ENCODE measurements at places on chromosomes 2 and 18. TPM values are rescaled to one million over a fixed set of nuclear protein-coding genes. Genes with fewer than 3 reads are reported as not detected.

Gene KCNG2
- total RNA-seq: not detected

Gene CDK15
- 0.91 TPM for total RNA-seq

Gene PPM1B
- 75.2 TPM for total RNA-seq

Gene DAW1
- total RNA-seq: 0.26 TPM

Gene LOXL3
- total RNA-seq: 7.1 TPM

Gene CHN1
- 32.3 TPM for total RNA-seq

Gene RAB27B
- 2.5 TPM for total RNA-seq

Gene INHBB
- total RNA-seq: 13.9 TPM

Gene APCDD1
- total RNA-seq: 39.6 TPM

All from esophagus muscularis mucosa (tissue), 4 donors.